Uterus (tissue), 4 donors: ENCODE measurements at places on chromosomes 12 and 14.
A peak's percentile ranks its signal among the peaks of the same experiment; 100 is the strongest.

DNA sequence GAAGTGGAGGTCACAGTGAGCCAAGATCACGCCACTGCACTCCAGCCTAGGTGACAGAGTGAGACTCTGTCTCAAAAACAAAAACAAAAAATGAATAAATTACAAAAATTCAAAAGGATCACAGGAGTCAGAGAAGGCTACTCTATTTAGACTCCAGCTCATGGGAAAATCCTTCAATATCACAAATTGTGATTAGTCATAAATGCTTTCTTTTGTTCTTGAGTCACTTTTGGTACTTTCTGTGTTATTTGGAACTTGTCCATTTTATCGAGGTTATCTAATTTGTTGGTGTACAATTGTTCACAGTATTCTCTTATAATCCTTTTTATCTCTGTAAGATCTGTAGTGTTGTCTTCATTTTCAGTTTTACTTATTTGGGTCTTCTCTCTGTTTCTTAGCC is 18.9 kb downstream of the ALDH2 start:
- DNase-seq, result no peak

DNA sequence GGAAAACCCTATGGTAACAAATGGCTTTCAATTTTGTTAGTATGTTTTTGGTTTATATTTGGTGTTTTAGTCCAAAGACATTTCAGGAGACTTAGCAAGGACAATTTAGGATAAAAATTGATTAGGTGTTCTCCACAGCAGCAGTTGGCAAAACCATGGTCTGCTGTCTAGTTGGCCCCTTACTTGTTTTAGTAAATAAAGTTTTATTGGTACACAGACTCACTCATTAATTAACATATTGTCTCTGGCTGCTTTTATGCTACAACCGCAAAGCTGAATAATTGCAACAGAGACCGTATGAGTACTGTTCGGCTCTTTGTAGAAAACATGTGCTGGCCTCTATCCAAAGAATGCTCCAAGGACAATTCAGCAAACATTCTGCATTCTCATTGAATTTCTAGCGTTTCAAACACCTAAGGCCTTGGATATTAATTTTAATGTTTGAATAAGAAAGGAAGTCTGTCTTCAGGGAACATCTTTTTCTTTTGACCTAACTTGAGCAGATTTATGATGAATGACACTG is 77.7 kb downstream of the CCDC92 start:
- DNase-seq, result no peak

- DNase-seq, result no peak
Measured at GRCh38 chr12:129467289-129467688, 436.5 kb downstream of the TMEM132D start.

DNA sequence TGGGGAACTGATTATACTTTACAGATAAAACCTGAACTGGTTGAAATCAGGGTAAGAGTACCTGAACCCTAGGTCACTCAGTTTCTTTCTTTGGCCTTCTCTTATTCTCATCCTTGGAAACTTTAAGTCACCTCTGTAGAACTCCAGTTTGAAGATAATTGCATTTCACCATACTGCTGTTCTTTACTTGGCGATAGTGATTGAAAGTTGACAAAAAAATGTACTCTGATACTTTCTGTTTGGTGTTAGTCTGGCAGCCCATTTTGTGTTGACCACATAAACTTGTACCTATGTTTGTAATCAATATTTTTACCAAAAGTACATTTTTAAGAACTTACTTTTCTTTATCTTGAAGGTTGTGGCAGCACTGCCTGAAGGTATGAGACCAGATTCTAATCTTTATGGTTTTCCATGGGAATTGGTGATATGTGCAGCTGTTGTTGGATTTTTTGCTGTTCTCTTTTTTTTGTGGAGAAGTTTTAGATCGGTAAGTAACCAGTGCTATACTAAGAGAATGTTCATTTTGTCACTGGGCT is 42.9 kb downstream of the MIA2 start:
- no peak for DNase-seq

GRCh38 chr12:57169969-57170368 is 22.6 kb upstream of the LRP1-AS start:
- no peak for DNase-seq

- no peak for DNase-seq
Measured at GRCh38 chr14:104774453-104775072, 21.0 kb downstream of the AKT1 start.

- no peak for DNase-seq
Measured at GRCh38 chr12:49925433-49926204, 21.9 kb upstream of the FAIM2 start.

DNA sequence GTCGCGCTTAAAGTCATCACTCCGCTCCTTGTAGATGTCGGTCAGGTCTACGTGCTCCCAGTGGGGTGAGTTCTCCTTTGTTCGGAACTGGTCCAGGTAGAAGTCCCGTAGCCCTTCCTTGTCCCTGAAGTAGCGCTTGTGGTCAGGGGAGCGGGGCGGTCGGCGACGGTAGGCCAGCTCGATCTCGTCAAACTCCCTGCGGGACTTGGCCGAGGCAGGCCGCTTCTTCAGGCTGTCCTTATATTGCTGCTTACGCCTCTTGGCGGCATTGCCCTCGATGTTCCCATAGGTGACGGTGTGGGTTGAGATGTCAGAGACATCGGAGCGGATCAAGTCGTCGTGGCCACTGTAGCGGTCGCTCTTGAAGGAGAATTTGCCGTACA is 367.2 kb downstream of the EMP1 start:
- DNase-seq, result no peak

GRCh38 chr12:83945871-83946270 is 966.7 kb downstream of the SLC6A15 start:
- no peak for DNase-seq

- no peak for DNase-seq
Measured at GRCh38 chr12:42605685-42606084, 16.1 kb upstream of the PRICKLE1 start.

GRCh38 chr14:20706657-20707355 is 18.2 kb downstream of the ANG start:
- DNase-seq, result no peak

DNA sequence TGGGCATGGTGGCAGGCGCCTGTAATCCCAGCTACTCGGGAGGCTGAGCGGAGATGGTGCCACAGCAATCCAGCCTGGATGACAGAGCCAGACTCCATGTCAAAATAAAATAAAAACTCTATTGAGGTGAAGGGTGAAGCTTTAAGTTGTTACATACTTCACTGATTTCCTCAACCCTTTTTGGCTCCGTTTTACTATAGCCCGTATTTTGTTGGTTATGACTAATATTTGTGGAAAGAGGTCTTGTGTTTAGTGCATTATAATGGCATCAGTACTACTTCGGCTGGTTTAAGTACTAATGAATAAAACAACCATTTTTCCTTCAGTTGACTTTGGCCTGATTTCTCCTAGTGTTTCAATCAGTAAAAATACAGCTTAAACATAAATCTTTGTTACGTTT is 27.0 kb upstream of the SLC2A14 start:
- DNase-seq, result no peak

DNA sequence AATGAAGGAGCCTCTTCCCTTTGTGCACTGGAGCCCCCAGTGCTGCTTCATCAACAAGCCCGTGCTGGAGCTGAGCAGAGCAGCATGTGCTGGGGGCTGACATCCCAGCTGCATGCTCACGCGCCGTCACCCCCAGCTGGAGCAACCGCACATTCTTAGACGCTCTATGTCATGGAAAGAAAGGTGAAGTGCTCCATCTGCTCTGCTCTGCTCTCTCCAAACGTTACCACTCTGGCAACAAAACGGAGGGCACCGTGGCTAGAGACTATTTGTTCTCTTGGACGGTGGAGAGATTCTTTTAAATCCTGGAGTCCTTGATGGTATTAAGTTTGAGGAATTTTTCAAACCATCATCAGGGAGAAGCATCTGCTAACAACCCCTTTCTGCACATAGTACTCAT is 208.4 kb downstream of the C12orf75 start:
- DNase-seq, result no peak

GRCh38 chr14:96085369-96085768 is 46.2 kb downstream of the C14orf132 start:
- no peak for DNase-seq

DNA sequence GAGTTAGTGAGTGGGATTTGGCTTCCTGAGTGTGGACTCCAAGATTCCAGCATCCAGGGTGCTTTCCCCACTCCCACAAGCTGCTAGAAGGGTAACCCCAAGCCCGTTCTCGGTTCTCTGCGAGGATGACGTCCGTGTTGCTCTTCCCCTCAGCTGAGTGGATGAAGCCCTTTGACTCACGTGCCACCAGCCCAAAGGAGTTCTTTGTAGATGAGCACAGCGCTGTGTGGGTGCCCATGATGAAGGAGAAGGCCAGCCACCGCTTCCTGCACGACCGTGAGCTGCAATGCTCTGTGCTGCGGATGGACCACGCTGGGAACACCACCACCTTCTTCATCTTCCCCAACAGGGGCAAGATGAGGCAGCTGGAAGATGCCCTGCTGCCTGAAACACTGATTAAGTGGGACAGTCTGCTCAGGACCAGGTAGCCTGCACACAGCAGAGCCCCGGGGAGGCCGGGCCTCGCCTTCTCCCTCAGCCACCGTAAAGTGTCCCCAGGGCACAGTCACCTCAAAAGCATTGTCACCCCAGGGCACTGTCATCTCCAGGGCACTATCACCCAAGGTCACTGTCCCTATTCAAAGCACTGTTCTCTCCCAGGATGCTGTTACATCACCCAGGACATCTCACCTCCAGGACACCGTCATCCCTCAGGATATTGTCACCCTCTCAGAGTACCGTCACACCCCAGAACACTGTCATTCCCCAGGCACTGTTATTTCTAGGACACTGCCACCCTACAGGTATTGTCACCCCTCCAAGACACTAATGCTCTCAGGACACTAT is 31.3 kb downstream of the SERPINA3 start:
- DNase-seq, result no peak

DNA sequence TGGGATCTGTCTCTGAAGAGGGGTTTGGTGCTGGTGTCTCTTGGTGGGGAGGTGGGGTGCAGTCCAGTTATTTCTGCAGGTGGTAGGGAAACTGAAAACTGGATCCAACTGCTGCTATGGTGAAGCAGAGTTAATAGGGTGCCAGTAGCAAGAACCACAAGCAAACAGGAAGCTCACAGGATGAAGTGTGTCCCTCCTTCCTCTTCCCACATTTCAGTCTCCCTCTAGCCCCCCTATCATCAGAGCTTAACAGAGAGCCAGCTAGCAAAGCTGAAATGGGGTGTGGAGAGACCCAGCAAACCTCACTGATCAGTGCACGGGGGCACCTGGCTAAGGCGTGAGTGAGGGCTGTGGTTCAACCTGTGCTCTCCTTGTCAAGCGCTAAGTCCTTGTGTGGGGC is 69.1 kb upstream of the C12orf71 start:
- no peak for DNase-seq

DNA sequence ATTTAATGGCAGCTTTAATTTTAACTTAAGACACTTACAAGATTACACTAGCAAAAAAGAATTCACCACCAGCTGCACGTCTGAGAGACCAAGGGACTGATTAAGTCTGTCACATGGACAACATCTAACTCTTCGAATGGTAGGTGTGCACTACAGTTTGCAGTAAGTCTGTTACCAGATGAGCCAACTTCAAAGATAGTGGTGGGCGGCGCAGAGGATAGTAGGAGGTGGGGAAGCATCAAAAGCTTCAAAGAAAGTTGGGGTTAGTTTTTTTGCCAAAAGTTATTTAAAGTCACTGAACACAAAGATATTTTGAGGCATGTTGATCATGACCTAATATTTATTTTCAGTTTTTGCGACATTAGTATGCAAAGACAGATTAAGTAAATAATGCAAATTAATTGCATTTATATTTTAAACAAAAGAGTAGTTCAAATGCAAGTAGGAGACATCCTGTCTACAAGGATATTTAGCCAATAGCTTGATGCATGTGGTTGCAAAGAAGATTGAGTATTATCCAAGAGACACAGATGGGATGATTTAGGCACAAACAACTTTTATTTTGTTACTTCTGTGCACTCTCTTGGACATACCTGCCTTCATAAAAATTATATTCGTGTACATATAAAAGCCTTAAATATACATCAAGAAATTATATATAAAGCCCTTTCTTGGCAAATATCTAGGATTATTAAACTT is 327.7 kb downstream of the BMP4 start:
- DNase-seq, result no peak

DNA sequence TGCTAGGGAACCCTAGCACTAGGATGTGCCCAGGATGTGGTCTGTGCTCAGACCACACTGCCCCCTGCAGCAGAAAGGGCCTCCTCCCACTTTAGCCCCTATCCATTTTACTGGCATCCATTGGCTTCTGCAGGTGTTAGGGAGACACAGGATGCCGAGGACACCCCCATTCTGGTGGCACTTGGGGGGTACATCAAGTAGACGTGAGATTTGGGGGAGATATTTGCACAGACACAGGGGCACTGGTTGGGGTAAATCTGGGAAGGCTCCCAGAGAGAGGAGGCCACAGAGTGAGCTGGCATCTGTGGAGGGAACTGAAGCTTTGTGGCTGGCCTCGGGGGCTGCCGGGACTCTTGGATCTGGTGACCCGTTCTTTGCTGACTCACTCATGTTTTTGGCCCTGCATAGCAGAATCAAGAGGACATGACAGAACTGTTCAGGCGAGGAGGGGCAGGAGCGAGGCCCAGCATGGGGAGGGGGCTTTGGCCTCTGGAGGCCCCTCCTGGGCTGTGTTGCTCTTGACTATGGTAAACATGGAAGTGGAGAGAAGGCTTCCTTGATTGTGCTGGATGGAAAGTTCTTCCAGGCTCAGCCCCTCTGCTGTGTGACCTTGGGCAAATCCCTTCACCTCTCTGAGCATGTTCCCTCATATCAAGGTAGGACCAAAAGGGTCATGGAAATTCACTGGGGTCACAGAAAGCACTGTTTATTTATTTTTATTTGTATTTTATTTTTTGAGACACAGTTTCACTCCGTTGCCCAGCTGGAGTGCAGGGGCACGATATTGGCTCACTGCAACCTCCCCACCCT is 1.8 kb downstream of the PLBD2 start:
- peak; percentile 23 for DNase-seq

- peak; percentile 53 for DNase-seq
Measured at GRCh38 chr12:57604454-57604991, at the start of gene DTX3. Gene DTX3 (plus strand): TSS chr12:57604824. CDS start chr12:57606518, 1,694 bp downstream.

DNA sequence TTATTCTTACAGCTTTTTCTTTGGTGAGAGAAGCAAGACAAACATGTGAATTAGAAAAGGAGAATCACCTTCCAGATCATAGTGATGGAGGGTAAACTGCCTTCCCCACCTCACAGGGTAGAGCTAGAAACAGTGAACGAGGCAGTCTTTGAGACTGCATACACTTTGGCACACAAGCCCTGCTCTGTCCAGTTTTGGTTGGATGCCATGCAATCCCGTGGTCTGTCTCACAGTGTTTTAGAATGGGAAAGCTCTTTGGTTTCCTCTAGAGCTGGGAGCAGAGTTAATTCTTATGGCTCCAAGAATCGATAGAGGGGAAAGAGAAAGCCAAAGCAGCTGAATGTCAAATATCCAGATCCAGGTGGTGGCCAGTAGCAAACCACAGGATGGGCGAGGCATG is 21.9 kb downstream of the TDP1 start:
- no peak for DNase-seq

DNA sequence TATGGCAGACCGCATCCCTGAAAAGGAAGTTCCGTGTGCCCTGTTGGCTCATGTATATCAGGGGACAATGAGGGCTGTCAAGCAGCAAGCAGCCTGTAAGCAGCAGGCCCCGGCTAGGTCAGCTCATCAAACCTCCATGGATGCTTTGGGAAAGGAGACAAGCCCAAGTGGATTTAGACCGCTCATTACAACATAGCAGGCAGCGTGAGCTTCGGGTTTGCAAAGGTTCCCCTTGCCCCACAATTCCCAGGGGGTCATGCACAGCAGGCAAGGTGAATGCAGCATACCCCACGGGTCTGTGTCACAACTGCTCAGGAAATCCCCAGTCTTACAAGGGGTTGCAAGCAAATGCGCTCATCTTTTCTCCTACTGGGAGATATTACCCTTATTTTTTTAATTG is 54.6 kb downstream of the KCNK13 start:
- DNase-seq, result no peak
